ENCODE measurements at places on chromosomes 5 and 9.

DNA sequence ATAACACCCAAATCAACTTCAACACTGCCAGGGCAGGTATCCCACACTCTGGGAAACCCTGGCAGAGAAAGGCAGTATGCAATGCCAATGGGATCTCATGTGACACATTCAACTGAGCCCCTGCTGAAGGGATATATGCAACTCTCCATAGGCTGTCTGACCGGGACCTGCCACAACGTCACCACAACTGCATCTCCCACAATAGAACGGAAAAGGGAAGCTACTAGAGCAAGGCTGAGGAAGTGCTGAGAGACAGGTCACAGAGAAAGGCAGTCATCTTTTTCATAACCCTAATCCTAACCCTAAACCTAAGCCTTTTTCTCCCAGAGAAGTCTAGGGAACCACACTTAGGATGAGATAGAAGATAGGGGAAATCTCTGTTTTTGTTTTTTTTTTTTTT, 345.9 kb upstream of the CD180 start:
- DNase-seq: no peak

DNA sequence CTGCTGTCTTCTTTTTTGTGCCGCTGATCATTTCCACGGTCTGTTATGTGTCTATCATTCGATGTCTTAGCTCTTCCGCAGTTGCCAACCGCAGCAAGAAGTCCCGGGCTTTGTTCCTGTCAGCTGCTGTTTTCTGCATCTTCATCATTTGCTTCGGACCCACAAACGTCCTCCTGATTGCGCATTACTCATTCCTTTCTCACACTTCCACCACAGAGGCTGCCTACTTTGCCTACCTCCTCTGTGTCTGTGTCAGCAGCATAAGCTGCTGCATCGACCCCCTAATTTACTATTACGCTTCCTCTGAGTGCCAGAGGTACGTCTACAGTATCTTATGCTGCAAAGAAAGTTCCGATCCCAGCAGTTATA, 17.1 kb downstream of the F2R start:
- no peak for DNase-seq

DNA sequence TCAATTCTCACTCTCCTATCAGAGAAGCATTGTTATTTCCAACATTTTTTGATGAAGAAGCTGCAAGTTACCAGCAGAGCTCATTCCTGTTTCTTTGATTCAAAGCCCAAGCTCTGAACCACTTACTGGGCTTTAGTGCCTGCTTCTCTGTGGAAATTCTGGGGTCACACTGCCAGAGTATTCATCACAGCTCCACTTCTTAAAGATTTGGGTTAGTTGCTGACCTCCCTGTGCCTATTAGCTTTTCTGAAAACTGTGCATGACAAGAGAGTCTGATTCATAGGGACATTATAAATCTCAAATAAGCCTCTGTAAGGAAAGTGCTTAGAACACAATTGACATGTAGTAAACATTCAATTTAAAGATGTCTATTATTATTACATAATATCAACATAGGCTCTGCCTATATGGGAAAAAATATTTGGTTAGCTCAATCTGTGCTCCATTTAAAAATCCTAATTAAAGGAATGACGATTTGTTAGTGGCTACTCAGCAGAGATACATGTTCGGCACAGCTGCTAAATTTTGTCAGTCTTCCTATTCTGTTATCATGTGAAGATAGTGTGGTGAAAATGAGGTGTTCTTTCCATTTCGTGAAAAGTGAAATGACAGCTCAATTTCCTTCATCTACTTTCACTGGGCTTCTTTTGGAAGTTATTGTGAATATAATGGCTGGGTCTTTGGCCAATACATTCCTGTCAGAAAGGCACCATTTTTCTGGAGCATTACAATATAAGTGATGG, 293.0 kb downstream of the KCTD16 start:
- DNase-seq: no peak

- DNase-seq: no peak
These were observed 265.8 kb downstream of the SYK start for GRCh38 chr9:91067306-91067860.

- DNase-seq: no peak
These were observed 16.6 kb downstream of the ATP10B start for GRCh38 chr5:160835376-160835775.

- DNase-seq: no peak
These were observed 393.3 kb downstream of the KIF4B start for GRCh38 chr5:155406815-155407214.

GRCh38 chr9:84793251-84793650, 123.7 kb downstream of the NTRK2 start:
- no peak for DNase-seq

DNA sequence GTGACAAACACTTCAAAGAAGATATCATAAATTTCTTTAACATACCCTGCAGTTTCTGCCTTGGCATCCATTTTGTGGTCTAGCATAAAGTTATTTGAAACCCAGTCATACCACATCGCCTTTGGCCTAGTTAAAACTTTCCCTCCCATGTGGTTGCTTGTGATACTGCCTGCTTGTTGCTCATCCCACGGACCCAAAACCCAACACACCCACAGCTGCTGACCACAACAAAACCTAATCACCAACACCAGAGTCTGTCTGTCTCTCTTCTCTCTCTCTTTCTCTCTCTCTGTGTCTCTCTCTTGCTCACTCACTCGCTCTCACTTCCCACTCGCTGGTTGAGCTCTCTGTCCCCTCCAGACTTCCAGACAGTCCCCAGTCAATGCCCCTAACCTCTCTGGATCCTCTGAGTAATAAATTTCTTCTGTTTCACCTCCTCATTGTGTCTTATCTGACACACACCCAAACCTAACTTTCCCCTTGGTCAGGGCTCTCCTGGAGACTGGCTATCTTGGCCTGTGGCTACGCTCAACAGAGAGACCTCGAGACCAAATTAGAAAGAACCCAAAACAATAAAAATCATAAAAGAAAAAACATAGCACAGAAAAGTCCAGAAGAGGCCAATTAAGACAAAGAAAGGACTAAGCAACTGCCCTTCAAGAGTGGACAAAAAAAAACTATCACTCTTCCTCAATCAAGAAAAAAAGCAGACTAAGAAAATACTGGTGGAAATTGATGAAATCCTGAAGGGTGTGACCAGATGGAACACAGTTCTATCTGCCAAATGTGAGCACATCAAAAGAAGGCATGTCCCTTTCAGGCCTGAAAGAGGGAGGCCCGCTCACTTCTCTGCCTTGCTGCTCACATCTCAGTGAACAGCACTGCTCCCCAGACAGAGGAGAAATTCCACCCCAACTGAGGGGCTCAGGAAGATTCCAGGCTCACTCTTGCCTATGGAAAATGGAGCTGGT, 41.5 kb downstream of the TTLL11 start:
- no peak for DNase-seq

- DNase-seq: no peak
These were observed 8.3 kb downstream of the AQP3 start for GRCh38 chr9:33438926-33439680.

GRCh38 chr5:43042176-43042625, 2.1 kb upstream of the ANXA2R start:
- peak; percentile 80 for DNase-seq

- no peak for DNase-seq
These were observed 64.7 kb upstream of the SELENOP start for GRCh38 chr5:42876375-42876844.

DNA sequence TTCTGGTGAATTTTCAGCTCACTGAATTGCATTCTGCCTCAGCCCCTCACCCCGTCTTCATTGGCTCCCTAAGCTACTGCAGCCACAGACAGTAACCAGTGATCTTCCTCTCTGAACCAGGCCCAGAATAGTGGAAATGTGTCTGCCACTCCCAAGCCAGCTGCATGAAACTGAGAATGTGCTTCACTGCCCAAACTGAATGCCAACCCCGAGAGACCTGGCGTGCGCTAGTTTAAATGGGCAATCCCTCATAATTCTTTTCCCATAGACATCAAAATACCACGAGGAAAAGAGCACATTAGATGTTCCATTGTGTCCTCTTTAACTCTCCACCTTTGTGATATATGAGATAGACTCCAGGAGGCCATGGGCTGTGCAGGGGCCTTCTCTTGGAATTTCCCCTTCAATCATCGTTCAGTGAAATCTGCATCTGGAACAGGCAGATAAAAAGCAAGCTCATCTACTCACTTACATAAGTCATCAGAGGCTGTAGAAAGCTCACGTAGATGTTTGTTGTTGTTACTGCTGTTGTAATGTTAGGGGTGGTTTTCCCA, 320.2 kb downstream of the NFIB start:
- DNase-seq: no peak

DNA sequence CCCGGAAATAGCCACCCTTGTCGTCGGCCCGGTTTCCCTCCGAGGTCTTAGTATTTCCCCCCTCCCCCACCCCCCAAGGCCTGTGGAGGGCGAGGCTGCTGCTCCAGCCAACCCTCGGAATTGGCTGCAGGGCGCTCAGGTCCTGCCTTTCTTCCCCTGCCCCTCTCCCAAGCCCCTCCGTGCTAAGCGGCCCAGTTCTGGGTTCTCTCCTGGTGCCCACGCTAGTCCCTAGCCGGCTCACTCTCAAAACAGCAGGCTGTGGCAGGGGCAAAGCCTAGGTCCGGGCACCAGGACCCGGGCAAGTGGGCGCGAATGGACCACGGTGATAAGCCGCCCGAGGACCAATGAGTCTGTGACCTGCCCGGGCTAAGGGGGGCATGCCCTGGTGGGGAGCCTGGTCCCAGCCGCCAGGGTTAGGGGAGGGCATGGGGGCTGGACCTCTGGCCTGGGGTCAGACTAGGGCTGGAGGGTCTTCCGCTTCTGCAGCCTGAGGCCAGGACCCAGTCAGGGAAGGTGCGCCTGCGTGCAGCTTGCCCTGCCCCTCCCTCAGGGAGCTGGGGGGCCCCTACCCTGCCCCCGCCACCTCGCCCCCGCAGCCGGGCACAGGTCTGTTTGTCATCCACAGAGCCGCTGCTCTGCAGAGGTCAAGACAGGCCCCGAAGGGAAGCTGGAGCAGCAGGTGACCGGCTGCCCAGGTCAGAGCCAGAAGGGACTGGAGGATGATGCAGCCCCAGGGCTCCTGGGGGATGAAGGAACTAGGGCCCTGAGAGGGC, 5.0 kb upstream of the IRX4 start:
- no peak for DNase-seq

- no peak for DNase-seq
These were observed 115.7 kb upstream of the EFNA5 start for GRCh38 chr5:107786424-107786823.

DNA sequence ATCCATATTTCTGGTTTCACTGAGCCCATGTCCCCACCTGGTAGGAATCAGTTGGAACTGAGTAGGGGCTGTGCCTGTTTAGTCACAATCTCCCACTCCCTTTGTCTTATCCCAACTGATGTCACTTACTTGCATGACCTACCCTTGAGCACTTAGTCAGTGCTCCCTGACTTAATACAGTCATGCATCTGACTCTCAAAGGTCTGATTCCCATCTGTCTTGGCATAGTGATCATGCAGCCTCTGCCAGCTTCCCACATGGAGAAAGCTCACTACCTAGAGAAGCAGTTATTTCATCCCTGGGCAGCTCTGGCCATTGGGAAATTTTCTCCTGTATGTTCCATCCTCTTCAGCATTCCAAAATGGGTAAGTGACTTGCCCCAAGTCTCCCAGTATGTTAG, 24.8 kb downstream of the ABLIM3 start:
- no peak for DNase-seq

GRCh38 chr9:79673614-79674013, 101.8 kb downstream of the TLE4 start:
- DNase-seq: no peak

GRCh38 chr5:100004969-100005368, 530.2 kb upstream of the FAM174A start:
- DNase-seq: no peak

DNA sequence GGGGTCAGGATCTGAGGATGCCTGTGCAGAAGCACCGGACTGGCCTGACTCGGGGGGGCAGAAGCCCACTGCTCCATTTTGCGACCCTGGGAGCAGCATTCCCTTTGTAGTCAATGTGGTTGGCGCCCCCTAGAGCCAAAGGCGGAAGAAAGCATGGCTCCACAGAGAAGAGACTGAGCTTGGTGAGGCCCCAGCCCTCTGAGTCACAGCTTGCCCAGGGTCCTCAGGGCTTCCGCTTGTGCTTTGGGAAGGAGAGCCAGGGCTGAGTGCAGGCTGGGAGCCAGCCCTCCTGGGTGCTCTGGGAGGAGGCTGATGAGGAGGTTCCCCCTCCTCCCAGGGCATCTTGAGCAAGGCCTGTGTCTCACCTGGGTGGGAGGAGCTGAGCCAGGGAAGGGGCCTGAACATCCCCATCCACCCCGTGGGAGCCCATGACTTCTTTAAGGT, 5.5 kb upstream of the AQP3 start:
- no peak for DNase-seq

DNA sequence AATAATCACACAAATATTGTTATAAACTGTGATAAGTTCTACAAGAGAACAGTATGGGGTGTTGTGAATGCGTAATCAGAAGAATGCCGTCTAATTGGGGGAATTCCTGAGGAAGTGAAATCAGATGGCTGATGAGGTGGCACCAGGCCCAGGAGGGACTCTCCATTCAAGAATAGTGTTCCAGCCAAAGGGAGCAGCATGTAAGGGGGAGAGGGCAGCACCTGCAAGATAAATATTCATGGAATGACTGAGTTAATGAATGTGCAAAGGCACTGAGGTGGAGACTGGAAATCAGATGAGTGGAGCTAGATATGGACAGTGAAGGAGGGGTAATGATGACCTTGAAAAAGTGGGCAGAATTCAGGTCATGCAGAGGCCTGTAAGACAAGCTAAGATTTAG, 250.6 kb downstream of the ARRDC3 start:
- DNase-seq: no peak

DNA sequence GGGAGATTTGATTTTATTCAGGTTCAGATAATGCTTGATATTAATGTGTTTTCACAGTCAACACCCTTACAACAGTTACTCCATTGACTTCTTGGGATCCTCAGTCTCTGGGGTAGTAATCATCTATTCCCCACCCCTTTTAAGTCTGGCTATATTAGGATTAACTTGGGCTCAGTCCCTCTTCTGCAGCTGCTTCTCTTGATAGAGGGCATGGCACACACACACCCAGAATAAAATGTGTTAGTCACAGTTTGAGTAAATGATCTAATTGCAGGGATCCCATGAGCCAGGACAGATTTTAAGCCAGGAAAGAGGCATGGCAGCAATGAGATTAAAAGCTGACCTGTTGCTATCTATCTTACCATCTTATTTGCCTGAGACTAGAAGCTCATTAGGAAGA, 53.7 kb upstream of the VLDLR start:
- no peak for DNase-seq

GRCh38 chr9:113853333-113853732, 22.8 kb upstream of the ZNF618 start:
- DNase-seq: no peak

DNA sequence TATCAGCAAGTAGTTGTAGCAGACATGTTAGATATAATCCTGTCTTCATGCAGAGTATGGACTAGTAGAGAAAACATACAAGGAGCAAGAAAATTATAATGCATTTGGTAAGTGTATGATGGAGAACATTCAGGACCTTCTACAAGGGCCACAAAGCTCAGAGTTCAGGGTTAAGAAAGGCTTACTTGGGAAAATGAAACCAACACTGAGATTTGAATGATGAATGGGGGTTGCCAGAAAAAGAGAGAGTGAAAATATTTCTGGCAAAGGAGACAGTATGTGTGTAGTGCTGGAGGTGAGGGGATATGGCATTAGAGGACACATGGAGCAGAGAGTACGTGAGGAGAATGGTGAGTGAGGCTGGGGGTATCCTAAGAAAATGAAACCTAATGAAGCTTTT, 169.8 kb upstream of the STK32A start:
- no peak for DNase-seq

- DNase-seq: no peak
These were observed 14.4 kb upstream of the ARL15 start for GRCh38 chr5:54324651-54325271.
